Osteocyte (in vitro differentiated cells): ENCODE measurements at places on chromosomes 16 and 17. TPM values are rescaled to one million over a fixed set of nuclear protein-coding genes. Genes with fewer than 3 reads are reported as not detected.

The WNT9B gene
- not detected in 2 replicates for total RNA-seq

The MYOCD gene
- 13.7 and 17.0 TPM in 2 replicates for total RNA-seq

The BCO1 gene
- not detected in 2 replicates for total RNA-seq

The P2RX1 gene
- total RNA-seq: not detected in 2 replicates

DNA sequence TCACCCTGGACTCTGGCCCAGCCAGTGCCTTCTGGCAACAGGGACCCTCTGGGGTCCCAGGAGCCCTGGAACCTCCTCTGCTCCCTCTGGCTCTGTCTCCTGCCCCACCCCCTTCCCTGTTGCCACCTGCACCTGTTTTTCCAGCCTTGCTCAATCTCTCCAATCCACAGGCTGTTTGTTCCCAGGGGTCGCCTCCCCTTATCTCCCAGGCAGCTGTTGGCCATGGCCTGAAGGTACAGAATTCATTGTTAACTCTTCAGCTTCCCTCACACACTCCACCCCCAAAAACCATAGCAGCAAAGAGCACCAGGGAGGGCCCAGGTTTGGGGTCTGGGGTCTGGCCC lies 39.3 kb upstream of the TOB1 start:
- peak overlapping the region; percentile 80 for H3K27ac ChIP-seq
- peaks cover 3% of the 10 kb centered on the region for H3K27me3 ChIP-seq
- H3K4me3 ChIP-seq: no peak overlapping the region
- H3K4me1 ChIP-seq: peaks cover 50% of the 10 kb centered on the region
- DNase-seq: no peak

DNA sequence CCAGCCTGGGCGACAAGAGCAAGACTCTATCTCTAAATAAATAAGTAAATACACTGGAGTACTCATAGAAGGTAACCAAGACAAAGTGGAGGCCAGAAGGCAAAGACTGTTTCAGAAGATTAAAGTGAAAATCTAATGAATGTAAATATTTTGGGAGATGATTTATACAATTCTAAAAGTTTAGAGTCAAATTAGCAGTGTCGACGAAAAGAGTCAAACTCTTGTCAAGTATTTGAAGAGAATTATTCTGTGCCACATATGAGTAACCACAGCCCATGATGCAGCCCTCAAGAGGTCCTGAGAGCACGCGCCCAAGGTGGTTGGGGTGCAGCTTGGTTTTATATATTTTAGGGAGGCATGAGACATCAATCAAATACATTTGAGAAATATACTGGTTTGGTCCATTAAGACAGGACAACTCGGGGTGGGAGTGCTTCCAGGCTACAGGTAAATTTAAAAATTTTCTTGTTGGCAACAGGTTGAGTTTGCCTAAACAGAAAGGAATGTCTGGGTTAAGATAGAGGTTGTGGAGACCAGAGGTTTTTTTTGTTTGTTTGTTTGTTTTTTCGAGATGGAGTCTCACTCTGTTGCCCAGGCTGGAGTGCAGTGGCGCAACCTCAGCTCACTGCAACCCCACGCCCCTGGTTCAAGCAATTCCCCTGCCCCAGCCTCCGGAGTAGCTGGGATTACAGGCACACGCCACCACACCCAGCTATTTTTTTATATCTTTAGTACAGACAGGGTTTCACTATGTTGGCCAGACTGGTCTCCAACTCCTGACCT lies 3.5 kb downstream of the CFDP1 start:
- peaks cover 41% of the 10 kb centered on the region for H3K4me1 ChIP-seq
- no peaks in the 10 kb centered on the region for H3K27me3 ChIP-seq
- H3K27ac ChIP-seq: no peak overlapping the region
- H3K4me3 ChIP-seq: peak overlapping the region; percentile 22
- no peak for DNase-seq
- H3K36me3 ChIP-seq: peaks cover 12% of the 10 kb centered on the region

- DNase-seq: no peak
- H3K27ac ChIP-seq: no peak overlapping the region
- peaks cover 8% of the 10 kb centered on the region for H3K27me3 ChIP-seq
- H3K4me1 ChIP-seq: no peaks in the 10 kb centered on the region
Measured at GRCh38 chr17:55842405-55843158, 91.7 kb downstream of the PCTP start.

- H3K36me3 ChIP-seq: peaks cover 26% of the 10 kb centered on the region
- peaks cover 32% of the 10 kb centered on the region for H3K4me1 ChIP-seq
- no peak for DNase-seq
- peak overlapping the region; percentile 95 for H3K4me3 ChIP-seq
- H3K27ac ChIP-seq: peak overlapping the region; percentile 78
Measured at GRCh38 chr17:76725580-76726230, 701 bp downstream of the JMJD6 start.

GRCh38 chr16:19980632-19981265 lies 92.9 kb downstream of the GPR139 start:
- H3K4me1 ChIP-seq: no peaks in the 10 kb centered on the region
- no peaks in the 10 kb centered on the region for H3K36me3 ChIP-seq
- DNase-seq: no peak
- no peaks in the 10 kb centered on the region for H3K27me3 ChIP-seq
- H3K27ac ChIP-seq: no peak overlapping the region
- no peak overlapping the region for H3K4me3 ChIP-seq

DNA sequence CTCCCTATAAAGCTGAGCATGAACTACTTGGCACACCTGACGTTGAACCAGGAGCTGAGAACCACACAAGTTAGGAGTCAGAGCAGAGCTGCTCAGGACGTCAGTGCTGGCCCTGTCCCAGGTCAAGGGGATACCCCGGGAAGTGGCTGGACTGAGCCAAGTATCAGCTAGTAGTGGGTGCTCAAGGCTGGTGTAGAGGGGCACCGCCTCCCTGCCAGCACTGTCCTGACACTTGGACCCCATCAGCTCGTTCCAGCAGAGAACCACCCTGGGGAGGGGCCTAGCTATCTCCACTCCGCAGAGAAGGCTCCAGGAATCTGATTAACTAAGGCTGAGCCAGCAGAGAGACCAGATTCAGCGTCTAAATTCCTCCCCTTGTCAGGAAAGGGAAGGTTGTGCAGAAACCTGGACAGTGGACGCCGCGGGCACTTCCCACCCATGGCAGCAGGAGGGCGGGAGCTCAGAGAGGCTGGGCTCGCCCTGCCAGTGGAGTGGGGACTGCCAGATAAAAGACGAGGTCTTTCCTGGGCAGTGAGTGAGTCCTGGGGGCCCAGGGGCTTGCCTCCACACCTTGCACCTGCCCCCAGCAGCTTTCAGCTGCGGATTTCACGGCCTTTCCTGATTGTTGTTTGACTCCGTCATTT lies 21.0 kb downstream of the C16orf90 start:
- peaks cover 13% of the 10 kb centered on the region for H3K4me1 ChIP-seq
- no peak overlapping the region for H3K27ac ChIP-seq
- H3K4me3 ChIP-seq: no peak overlapping the region
- no peak for DNase-seq
- no peaks in the 10 kb centered on the region for H3K27me3 ChIP-seq

DNA sequence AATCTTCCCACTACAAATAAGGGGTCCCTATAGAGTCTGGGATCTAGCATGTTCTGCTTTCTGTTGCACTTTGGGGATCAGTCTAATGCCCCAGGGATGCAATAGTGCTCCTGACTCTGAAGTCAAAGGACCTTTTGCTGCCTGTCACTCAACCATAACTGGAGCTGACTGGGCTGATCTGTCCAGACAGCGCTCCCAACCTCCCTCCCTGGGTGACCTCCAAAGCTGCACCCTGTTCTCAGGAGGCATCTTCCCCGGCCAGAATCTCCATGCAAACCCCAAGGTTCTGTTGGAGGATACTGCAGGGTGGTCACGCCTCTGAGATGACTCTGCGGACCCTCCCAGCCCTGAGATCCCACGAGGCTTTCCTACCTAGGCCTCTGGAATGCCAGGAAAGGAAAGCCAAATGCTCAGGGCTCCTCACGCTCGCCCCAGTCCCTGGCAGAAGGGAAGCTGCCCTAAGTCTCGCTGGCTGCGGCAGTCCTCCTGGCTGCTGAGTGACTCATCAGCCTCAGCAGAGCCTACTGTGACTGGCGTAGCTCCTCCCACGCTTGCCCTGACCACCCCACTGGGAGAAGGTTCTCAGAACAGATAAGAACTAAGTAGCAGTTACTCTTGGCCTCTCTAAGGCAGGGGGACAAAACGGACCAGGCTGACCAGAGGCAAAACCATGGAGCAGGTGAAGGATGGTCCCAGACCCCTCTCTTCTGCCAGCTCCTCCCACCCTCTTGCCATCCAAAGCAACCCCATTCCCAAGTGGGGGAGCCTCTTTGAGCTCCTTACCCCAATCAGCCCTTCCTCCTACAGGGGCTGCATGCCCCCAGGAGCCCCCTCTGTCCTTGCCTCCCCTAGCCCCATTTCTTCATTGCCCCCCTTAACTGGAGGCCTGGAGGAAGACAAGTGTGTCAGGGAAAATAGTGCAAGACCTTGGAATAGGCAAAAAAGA lies 124.1 kb upstream of the TNRC6C start:
- H3K4me1 ChIP-seq: peaks cover 44% of the 10 kb centered on the region
- no peak overlapping the region for H3K4me3 ChIP-seq
- no peaks in the 10 kb centered on the region for H3K27me3 ChIP-seq
